Neural crest cell (in vitro differentiated cells): ENCODE measurements at places on chromosomes 1 and 21. TPM values are rescaled to one million over a fixed set of nuclear protein-coding genes. Genes with fewer than 3 reads are reported as not detected.

Gene NBL1
- total RNA-seq, result 7.0 and 7.8 TPM in 2 replicates

Gene CHI3L2
- total RNA-seq, result not detected in 2 replicates

Gene INSRR
- total RNA-seq, result 0.07 TPM in 1 of 2 replicates, not detected in the other

Gene GBP4
- not detected in 2 replicates for total RNA-seq

Gene LRRC53
- not detected in 2 replicates for total RNA-seq

Gene SLC26A9
- total RNA-seq, result 0.16 TPM in 1 of 2 replicates, not detected in the other

Gene TMEM82
- total RNA-seq, result not detected in 2 replicates

Gene NMNAT2
- total RNA-seq, result 3.2 and 4.5 TPM in 2 replicates

Gene NECTIN4
- total RNA-seq, result not detected in 2 replicates

Gene GUCA2B
- not detected in 2 replicates for total RNA-seq

Gene LORICRIN
- total RNA-seq, result not detected in 2 replicates

Gene GSTM3
- total RNA-seq, result 56.5 and 62.0 TPM in 2 replicates

Gene USH2A
- 0.11 and 0.14 TPM in 2 replicates for total RNA-seq

Gene KAZN
- total RNA-seq, result 10.7 and 11.6 TPM in 2 replicates

Gene PKN2
- 44.7 and 45.8 TPM in 2 replicates for total RNA-seq
